ENCODE measurements at places on chromosomes 7 and 10.

- DNase-seq: no peak
These were observed 67.6 kb upstream of the GSDME start for GRCh38 chr7:24824896-24825295.

DNA sequence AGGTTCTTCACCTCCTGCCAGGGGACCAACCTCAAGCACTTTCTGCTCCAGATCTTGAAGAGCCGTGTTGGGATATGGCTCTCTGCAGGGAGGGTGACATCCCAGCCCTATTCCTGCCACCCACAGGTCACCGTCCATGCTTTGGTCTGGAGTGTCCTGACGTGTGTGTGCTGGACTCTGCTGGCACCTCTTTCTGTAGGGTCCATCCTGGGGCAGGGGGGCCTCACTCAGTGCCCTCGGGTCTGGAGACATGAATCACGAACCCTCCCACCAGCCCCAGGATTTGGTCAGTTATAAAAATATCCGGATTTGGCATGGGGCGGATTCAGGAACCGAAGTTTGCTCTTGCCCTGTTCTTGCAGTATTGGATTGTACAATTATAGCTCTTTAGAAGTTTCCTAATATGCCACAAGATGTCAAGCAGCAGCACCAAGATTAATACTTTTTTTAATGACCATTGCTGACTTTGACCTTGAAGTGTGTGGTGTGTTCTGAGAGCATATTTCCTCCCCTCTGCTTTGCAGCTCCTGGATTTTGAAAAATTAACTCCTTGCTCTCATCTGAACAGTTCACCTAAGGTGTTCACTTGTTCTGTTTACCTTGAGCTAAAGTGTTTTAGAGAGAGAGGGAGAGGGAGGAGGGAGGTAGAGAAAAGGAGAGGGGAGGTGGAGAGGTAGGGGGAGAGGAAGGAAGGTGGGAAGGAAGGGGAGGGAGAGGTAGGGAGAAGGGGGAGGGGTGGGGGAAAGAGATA lies 95.4 kb upstream of the SHH start:
- DNase-seq: no peak

- DNase-seq: no peak
These were observed 43.4 kb upstream of the OPTN start for GRCh38 chr10:13056456-13057077.

- no peak for DNase-seq
These were observed 316.0 kb upstream of the AOAH start for GRCh38 chr7:37040330-37040729.

GRCh38 chr7:106393564-106394251 lies 108.9 kb upstream of the NAMPT start:
- no peak for DNase-seq

- no peak for DNase-seq
These were observed 69.9 kb downstream of the EPDR1 start for GRCh38 chr7:37990337-37990736.

- DNase-seq: no peak
These were observed 159.5 kb downstream of the PRKAG2 start for GRCh38 chr7:151717415-151717814.

GRCh38 chr7:117479225-117480054 lies at the start of gene CFTR:
CFTR (plus strand) TSS chr7:117480025; CDS start chr7:117480095, 70 bp downstream.
- DNase-seq: no peak

- DNase-seq: no peak
These were observed 34.8 kb downstream of the SGCE start for GRCh38 chr7:94621120-94621519.

GRCh38 chr10:78871796-78872195 lies 197.0 kb upstream of the ZMIZ1 start:
- DNase-seq: no peak

DNA sequence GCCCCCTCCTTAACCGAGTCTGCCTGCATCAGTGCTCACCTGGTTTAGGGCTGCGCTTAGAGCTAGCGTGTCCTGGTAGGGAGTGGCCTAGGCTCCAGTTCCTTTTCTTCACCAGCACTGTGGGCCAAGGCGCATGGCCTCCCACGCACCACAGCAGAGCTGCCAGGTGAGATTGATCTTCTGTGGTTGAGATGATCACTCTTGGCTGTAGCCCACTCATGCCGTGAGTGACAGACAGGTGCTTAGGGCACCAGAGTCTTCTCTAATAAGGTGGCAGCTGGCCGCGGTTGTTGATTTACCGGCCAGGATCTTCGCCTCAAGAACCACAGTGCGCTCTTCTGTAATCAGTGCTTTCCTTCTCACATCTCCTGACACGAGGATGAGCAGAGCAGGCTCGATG lies 157.2 kb upstream of the INSYN2A start:
- no peak for DNase-seq

DNA sequence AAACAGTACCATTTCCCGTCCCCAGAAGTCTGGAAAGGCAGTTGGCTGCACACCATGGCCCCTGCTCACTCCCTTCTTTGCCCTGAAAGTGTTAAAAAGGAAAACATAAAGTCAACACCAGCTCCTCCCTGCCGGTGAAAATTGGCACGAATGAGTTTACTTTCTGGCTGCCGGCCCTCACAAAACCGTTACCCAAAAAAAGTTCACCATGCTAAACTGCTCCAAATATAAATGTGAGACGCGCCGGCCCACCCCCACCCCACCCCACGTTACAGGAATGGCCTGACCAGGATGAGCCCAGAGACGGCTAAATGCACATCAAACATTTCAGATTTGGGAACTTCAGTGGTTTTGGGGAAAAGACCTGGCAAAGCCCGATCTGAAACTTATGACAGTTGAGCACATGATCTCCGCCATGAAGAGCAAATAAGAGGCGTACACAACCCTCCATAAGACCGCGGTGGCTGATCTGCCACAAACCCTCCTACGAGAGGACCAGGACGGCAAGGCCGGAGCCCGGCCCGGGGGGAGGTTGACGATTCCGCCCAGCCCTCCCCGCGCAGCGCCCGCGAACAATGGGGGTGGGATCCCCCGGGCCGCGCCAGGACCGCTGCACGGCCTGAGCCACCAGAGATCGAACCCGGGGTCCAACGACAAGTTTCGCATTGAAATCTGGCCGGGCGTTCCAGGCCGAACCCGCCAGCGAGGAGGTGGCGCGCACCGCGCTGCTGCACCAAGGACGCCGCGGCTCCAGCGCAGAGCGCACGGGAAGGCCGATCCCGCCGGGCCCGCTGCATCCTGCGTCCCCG lies 952 bp downstream of the DIP2C start:
- DNase-seq: no peak

GRCh38 chr7:135232720-135233119 lies 918 bp upstream of the STRA8 start:
- DNase-seq: no peak

DNA sequence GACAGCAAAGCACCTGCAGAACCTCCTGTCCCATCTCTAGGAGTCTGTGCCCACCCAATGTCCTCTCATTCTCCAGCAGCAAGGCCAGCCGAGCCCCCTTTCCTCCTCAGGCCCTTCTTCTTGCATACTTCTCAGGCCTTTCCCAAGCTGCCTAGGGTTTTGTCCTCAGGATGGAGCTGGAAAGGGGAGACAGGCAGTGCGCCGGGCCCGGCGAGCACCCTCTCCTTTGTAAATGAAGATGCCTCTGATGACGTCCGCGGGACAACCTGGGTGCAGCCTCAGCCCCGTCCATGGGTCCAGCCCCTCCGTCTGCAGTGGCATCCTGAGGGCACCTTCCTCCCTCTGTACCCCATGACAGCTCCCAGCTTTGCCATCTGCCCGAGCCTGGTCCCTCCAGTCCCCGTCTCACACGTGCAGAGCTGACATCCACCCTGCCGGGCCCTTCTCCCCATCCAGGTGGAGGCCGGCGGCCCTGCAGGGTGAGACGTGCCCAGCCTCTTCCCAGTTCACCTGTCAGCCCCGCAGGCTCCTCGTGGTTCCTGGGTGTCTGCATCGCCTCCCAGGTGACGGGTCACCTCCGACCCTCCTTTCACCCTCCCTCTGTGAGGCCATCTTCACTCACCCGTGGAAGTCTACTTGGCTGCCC lies 36.4 kb downstream of the JAKMIP3 start:
- DNase-seq: no peak

DNA sequence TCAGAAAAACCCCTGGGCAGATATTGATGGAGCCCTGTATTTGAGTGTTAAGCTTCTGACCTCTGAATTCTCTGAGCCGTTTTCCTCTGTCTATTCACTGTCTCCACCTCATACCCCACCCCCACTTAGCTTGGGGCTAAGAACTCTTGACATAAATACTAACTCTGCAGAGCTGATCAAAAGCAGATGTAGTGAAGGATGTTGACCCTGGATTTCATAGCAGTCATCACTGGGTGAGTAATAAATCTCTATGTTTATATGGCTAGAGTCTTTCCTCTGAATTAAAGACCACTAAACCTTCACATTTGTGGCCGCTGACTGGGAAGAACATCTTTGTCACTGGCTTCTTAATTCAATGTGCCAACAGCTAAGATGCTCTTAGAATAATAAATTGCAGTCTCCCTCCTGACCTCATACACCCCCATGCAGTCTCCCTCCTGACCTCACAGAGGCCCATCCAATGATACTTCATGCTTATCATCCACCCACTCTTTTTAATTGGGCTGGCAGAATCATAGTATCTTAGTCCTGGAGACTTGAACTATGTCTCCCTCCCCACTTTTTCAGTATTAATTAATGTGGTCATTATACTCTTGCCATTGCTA lies 78.0 kb upstream of the MACROH2A2 start:
- DNase-seq: no peak

GRCh38 chr7:28684650-28685241 lies 272.4 kb downstream of the CREB5 start:
- DNase-seq: no peak

GRCh38 chr10:988667-989545 lies 672 bp downstream of the GTPBP4 start:
- peak; percentile 41 for DNase-seq

GRCh38 chr7:24475166-24475961 lies 97.9 kb upstream of the PALS2 start:
- DNase-seq: no peak

- DNase-seq: no peak
These were observed 629.8 kb upstream of the ADARB2 start for GRCh38 chr10:2367083-2367482.

GRCh38 chr7:50185951-50186682 lies 93.1 kb upstream of the ZPBP start:
- no peak for DNase-seq

DNA sequence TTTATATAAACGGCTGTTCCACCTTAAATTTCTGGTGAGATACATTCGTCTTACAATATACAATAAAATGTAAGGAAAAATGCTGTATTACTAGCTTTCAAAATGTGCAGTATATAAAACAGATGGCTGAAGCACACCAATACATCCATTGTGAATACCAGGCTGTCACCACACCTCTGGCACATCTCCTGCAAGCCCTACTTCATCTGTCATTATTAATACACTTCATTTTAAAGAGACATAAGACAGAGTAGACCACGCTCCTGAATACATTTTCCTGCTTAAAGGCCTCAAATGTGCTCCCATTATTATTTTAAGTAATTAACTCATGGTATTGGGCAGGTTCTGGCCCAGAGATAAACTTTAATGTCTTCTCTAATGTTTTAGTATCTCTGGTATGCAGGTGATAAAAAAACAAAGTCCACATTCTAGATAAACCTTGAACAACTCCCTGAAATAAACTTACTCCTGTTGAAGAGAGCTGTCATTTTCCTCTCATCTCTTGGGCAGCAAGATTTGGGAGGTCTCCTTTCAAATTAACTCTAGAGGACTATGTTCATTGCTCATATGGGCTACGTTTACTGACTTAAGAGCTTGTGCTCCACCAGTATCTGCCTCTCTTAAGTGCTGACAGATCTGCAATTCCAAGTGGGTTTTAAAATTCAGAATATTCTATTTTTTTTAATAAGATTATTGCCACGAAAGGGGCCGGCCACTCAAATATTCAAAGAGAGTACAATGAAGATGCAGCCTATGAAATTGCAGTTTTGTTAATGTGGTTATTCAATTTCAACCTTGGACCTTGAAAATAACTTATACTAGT lies 396.5 kb upstream of the SEMA3D start:
- no peak for DNase-seq

DNA sequence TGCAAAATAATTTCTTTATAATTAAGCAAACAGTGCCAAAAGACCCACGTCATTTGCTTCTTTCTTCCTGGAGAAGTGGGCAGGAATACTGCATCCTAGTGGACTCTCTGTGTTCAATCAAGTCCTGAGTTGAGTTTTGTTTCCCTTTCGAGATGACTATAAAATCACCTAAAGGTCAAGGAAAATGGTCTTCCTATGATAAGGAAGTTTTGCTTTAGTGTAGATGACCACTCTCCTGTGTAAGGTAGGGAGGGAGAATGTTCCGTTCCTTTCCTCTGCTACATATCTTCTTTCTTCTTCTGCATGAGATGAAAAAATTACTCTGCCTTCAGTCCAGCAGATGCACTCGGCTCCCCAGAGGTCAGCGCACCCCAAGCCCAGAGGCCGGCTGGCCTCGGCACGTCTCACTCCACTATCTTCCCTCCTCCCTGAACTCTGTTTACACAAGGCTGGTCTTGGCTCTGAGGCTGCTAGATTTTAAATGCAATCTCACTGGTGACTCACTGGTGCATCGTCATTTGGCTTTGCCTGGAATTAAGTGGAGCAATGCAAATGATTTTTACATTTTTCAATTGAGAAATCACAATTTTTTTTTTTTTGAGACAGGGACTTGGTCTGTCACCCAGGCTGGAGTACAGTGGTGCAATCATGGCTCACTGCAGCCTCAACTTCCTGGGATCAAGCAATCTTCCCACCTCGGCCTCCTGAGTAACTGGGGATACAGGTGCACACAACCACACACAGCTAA lies 18.6 kb upstream of the VDAC2 start:
- DNase-seq: no peak

GRCh38 chr7:128197989-128198580 lies 43.0 kb upstream of the LEP start:
- DNase-seq: no peak

GRCh38 chr7:143379611-143380259 lies 1.4 kb upstream of the ZYX start:
- no peak for DNase-seq

DNA sequence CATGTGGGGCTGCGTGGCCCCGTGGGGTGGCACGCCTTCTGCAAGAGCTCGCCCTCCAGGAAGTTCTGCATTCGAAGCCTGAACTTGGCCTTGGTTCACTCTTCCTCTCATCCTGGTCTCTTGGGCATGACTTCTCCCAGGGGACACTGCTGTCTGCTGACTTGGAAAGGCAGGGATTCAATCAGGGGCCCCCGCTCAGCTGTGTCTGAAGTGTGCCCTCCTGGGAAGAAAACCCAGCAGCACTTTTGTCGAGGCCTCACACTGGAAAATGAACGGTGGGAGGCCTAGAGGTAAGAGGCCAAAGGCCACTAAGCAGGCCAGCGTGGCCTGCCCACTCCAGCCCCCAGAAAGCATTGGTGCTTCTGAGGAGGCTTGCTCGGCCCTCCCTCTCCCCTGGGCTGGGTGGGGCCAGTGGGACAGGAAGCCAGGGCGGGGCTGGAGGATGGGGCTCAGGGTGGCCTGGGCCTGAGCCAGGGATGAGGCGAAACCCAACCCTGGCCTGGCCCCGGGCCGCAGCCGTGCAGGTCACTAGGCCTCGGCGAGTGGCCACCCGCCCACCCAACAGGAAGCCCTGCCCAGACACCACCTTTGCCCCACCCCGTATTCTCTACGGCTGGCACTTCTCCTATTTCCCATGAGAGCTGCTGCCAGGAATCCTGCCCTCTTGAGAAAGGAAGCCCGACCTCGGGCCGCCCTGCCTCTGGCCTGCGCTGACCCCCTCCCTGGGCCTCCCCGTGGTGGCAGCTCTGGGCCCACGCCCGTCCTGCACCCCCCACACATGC lies 81.1 kb downstream of the ZMIZ1 start:
- peak; percentile 39 for DNase-seq

GRCh38 chr10:14063531-14064285 lies 267.0 kb downstream of the FRMD4A start:
- DNase-seq: no peak
